ENCODE measurements at places on chromosomes 1 and 21.

- no peak for DNase-seq
Observed at GRCh38 chr1:40689737-40690136, 1.8 kb upstream of the NFYC start.

- DNase-seq, result no peak
Observed at GRCh38 chr1:114263343-114263742, 109.7 kb upstream of the SYT6 start.

DNA sequence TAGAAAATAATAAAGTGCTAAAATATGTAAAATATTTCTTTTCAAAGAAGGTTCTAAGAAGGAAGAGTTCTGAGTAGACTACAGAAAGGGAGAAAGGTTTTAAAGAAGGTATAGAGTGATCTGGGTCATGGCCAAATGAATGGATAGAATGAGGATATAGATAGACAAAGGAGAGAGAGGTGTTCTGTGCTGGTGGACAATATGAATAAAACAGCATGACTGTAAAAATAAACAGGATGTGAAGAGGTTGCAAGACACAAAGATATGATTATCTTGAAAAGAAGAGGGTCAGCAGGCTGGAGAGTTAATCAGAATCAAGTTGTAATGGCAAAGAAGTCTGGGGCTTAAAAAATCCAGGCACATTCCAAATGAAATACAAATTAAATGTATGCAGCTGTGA is 86.7 kb upstream of the GNG4 start:
- no peak for DNase-seq

DNA sequence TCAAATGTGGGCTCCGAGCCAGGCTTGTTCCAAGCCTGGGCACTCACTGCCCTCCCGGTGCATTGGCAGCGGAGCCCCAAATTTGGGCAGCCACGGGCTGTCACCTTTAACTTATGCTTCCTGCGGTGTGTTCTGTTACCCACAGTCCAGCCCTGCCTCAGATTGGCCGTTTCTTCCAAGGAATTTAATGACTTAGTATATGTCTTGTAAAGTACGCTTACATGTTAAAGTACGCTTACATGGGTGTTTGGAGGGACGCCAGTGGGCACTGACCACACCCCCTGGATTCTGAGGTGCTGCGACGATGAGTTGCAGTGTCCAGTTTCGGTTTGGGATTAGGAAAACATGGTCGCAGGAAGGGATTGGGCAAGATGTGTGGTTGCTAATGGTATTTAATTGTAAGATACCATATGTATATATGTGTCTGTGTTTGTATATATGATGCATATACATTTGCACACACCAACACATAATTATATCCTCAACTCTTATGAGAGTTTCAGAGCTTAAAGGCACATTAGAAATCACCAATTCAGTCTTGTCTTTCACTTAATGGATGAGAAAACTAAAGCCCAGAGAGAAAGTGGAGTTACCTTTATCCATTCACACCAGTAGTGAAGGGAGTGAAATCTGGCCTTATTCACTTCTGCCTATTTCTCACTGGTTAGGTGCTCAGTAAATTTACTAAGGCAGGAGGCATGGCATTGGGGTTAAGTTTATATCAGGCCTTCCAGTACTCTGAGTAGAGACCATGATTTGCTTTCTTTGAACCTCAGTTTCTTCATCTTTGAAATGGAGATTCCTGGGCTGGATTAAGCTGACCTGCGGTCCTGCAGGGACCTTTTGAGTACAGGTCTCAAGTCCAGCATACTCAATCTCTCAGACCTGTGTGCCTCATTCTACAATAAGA is 1.0 kb downstream of the SMYD2 start:
- DNase-seq, result no peak

DNA sequence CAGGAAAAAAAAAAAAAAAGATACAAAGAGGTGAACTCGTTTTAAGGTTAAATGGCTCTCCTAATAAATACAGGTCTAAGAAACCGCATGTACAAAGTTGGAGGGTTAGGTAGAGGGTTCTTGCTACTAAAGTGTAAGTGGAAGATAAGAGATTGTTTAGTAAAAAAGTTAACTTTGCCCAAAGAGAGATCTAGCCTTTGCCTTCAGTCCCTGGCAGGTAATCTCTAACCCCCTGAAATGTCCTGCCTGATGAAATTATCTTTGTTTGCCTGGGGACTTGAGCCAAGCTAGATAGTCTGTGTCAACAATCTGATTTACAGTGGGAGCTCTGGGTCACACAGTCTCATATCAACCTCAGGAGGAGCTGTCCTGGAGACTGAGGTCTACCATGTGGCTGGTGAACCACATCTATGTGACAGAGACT is 57.6 kb downstream of the TRIM33 start:
- no peak for DNase-seq

DNA sequence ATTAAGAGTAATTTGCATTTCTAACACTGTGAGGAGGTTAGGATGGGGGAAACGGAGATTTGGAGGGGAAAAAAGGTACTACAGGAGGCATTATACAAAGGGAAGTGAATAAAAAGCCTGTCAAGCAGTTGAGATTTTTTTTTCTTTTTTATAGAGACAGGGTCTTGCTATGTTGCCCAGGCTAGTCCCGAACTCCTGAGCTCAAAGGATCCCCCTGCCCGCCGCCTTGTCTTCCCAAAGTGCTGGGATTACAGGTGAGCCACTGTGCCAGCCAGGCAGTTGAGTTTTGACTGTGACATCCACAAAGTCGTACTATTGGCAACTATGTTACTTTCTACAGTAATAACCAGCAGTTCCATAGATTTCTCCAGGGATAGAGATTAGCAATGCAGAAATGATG is 2.6 kb downstream of the CLCC1 start:
- no peak for DNase-seq
